ENCODE measurements at places on chromosomes 1 and 21.

GRCh38 chr1:223802602-223803001 lies 43.1 kb downstream of the TP53BP2 start:
- no peak overlapping the region for H3K27ac ChIP-seq
- no peak overlapping the region for H3K4me3 ChIP-seq
- H3K36me3 ChIP-seq, result peaks cover 32% of the 10 kb centered on the region

- no peaks in the 10 kb centered on the region for H3K4me1 ChIP-seq
- no peaks in the 10 kb centered on the region for H3K36me3 ChIP-seq
- H3K27ac ChIP-seq, result no peak overlapping the region
- H3K27me3 ChIP-seq, result peaks cover 20% of the 10 kb centered on the region
- no peak overlapping the region for H3K4me3 ChIP-seq
- DNase-seq, result no peak
Observed at GRCh38 chr21:40386981-40387747, 459.8 kb downstream of the DSCAM start.

DNA sequence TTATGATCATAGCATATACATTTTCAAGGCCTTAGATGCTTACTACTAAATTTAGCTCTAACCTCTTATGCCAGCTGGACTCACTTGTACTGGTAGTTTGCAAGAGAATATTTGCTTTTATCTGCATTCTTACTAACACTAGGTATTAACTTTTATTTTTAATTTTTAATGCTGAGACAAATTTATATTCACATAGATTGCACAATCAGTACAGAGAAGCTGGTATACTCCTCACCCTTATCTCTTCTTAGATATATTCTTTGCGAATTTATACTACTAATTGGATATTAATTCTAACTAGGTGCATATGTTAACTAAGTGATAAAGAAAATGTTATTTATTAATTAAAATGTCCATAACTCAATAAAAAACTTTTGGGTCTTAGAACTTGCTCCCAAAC lies 561.8 kb upstream of the PRMT6 start:
- H3K36me3 ChIP-seq, result no peaks in the 10 kb centered on the region
- H3K4me1 ChIP-seq, result no peaks in the 10 kb centered on the region
- H3K4me3 ChIP-seq, result no peak overlapping the region
- H3K27me3 ChIP-seq, result no peaks in the 10 kb centered on the region

DNA sequence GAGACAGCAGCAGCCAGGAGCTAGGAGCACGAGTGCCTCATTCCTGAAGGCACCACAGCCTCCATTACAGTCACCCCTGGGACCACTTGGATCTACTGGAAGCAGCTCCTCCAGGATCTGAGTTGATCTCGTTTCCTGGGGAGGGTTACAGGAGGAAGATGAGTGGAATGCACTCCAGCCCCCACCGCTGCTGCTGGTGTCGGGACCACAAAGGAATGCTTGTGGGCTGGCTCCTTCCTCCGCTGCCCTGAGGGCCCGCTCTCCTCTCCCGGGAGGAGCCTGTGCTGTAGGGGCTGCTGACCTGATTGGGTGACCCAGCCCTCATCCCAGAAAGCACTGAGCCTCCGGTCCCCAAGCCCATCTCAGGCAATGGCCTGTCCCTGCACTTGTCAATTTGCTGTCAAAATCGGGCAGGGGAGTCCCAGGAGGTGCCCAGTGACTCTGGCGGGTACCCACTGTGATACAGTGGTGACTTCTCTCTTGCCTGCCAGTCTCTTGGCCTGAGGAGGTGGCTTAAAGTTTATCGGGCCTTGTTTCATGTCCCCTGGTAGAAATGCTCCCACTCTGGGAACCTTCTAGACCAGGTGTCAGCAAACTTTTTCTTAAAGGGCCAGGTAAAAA lies 23.1 kb downstream of the IL10RB start:
- peaks cover 21% of the 10 kb centered on the region for H3K36me3 ChIP-seq
- H3K27ac ChIP-seq, result no peak overlapping the region
- DNase-seq, result no peak
- H3K4me1 ChIP-seq, result peaks cover 19% of the 10 kb centered on the region
- H3K27me3 ChIP-seq, result no peaks in the 10 kb centered on the region

DNA sequence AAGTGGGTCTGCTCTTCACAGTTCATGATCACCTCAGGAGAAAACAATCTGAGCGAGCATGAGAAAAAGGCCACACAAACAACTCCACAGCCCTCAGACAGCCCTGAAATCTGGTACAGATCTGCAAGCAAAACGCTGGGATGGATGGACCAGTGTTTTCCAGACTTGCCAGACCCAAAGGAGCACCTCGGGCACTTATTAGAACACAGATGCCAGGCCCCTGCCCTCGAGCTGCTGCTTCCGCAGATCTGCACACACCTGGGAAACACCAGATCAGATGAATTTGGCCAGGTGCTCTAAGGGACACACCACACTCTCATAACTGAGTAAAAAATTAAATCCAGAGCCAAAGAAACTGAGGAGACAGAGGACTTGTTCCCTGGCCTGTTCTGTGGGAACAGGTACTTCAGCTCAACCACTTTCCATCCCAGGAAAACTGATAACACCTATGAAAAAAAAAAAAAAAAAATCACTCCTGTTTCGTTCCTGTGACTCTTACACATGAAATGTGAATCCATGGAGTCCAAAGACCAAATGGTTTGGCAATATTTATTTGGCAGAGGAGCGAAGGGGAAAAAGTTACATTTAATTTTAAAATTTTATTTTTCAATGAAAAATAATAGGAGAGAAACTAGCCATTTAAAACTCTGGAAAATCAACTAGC lies 202.9 kb upstream of the ESRRG start:
- H3K27me3 ChIP-seq, result no peaks in the 10 kb centered on the region
- no peak overlapping the region for H3K4me3 ChIP-seq
- H3K36me3 ChIP-seq, result no peaks in the 10 kb centered on the region

GRCh38 chr1:11674488-11674887 lies 6.5 kb downstream of the MAD2L2 start:
- H3K4me3 ChIP-seq, result no peak overlapping the region
- peaks cover 4% of the 10 kb centered on the region for H3K36me3 ChIP-seq
- no peak overlapping the region for H3K27ac ChIP-seq
- H3K27me3 ChIP-seq, result no peaks in the 10 kb centered on the region
- DNase-seq, result no peak

- H3K27ac ChIP-seq, result no peak overlapping the region
- DNase-seq, result no peak
- peaks cover 15% of the 10 kb centered on the region for H3K4me1 ChIP-seq
- H3K36me3 ChIP-seq, result peaks cover 6% of the 10 kb centered on the region
Observed at GRCh38 chr1:43937179-43937865, 3.7 kb downstream of the ARTN start.

DNA sequence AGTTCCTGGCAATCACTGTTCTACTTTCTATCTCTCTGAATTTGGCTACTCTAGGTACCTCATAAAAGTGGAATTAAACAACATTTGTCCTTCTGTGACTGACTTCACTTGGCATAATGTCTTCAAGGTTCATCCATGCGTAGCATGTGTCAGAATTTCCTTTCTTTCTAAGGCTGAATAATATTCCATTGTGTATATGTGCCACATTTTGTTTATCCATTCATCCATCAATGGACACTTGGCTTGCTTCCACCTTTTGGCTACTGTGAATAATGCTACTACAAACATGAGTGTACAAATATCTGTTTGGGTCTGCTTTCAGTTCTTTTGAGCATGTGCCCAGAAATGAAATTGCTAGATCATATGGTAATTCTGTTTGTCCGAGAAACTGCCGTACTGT lies 14.7 kb downstream of the CACHD1 start:
- no peak for DNase-seq
- H3K27ac ChIP-seq, result no peak overlapping the region
- no peak overlapping the region for H3K4me3 ChIP-seq
- no peaks in the 10 kb centered on the region for H3K36me3 ChIP-seq
- H3K4me1 ChIP-seq, result peaks cover 14% of the 10 kb centered on the region

DNA sequence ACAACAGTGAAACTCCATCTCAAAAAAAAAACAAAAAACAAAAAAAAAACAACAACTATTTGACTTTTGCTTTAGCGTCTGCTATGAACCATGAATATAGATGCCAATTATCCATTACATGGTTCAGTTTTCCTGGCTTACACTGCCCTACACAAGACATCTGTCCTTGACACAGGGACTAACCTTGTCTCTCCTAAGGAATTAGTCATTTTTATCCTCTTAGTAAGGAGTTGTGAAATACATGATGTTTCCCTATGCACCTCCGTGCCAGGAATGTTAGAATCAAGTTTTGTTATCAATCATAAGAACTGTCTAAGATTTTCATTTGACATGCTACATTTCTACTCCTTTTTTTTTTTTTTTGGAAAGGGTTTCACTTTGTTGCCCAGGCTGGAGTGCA lies 241.8 kb downstream of the KIF26B start:
- no peaks in the 10 kb centered on the region for H3K36me3 ChIP-seq
- no peak overlapping the region for H3K27ac ChIP-seq
- no peak overlapping the region for H3K4me3 ChIP-seq
- H3K27me3 ChIP-seq, result peaks cover 4% of the 10 kb centered on the region
- DNase-seq, result no peak

- peak within 1 kb of the TSS; percentile 99 for H3K27ac ChIP-seq
- no peaks in the 10 kb centered on the region for H3K27me3 ChIP-seq
- H3K36me3 ChIP-seq, result peaks cover 66% of the 10 kb centered on the region
- peak; percentile 92 for DNase-seq
- peak within 1 kb of the TSS; percentile 91 for H3K4me3 ChIP-seq
- H3K4me1 ChIP-seq, result peaks cover 82% of the 10 kb centered on the region
Observed at GRCh38 chr1:26279456-26280332, at the start of gene SH3BGRL3. Gene SH3BGRL3, plus strand, starts transcription at chr1:26280086. Its CDS starts 70 bp downstream, at chr1:26280156.

- no peaks in the 10 kb centered on the region for H3K27me3 ChIP-seq
- H3K4me1 ChIP-seq, result no peaks in the 10 kb centered on the region
- H3K36me3 ChIP-seq, result no peaks in the 10 kb centered on the region
Observed at GRCh38 chr1:189084811-189085210, 1392.9 kb downstream of the BRINP3 start.

- H3K4me1 ChIP-seq, result peaks cover 4% of the 10 kb centered on the region
- no peak for DNase-seq
- H3K27me3 ChIP-seq, result peaks cover 8% of the 10 kb centered on the region
- no peak overlapping the region for H3K4me3 ChIP-seq
- H3K27ac ChIP-seq, result no peak overlapping the region
Observed at GRCh38 chr1:244952940-244953339, 88.6 kb upstream of the HNRNPU start.

- H3K4me3 ChIP-seq, result no peak overlapping the region
- H3K36me3 ChIP-seq, result peaks cover 4% of the 10 kb centered on the region
- no peaks in the 10 kb centered on the region for H3K27me3 ChIP-seq
- no peak overlapping the region for H3K27ac ChIP-seq
Observed at GRCh38 chr1:203898458-203899352, 37.3 kb downstream of the SNRPE start.

DNA sequence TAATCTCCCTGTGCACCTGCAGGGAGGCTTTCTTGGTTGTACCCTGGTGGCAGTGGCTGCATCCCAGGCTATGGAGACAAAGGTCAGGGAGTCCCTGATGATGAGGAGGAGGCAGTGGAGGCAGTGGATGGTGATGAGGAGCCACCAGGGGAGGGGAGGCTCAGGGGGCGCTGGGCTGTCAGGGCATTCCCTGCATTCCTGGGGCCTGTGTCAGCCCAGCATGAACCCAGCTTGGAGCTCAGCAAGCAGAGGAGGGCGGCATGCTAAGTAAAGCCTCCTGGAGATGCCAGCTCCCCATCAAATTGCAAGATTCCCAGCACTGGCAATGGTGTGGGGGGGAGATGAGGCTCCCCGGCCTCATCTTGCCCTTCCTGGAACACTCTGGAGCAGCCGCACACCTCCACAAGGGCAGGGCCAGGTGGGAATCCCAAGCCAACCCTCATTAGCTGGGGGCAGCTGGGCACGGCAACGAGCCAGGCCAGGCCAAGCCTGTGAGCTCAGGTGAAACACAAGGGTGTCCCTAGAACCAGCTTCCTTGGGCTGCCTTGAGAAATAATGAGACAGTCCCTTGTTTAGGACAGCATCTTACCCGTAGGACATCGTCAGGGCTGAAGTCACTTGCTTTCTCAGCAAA lies 469.5 kb downstream of the MATN1 start:
- no peaks in the 10 kb centered on the region for H3K36me3 ChIP-seq
- no peak overlapping the region for H3K27ac ChIP-seq
- H3K27me3 ChIP-seq, result peaks cover 26% of the 10 kb centered on the region
- H3K4me3 ChIP-seq, result no peak overlapping the region
- no peaks in the 10 kb centered on the region for H3K4me1 ChIP-seq
- DNase-seq, result no peak

DNA sequence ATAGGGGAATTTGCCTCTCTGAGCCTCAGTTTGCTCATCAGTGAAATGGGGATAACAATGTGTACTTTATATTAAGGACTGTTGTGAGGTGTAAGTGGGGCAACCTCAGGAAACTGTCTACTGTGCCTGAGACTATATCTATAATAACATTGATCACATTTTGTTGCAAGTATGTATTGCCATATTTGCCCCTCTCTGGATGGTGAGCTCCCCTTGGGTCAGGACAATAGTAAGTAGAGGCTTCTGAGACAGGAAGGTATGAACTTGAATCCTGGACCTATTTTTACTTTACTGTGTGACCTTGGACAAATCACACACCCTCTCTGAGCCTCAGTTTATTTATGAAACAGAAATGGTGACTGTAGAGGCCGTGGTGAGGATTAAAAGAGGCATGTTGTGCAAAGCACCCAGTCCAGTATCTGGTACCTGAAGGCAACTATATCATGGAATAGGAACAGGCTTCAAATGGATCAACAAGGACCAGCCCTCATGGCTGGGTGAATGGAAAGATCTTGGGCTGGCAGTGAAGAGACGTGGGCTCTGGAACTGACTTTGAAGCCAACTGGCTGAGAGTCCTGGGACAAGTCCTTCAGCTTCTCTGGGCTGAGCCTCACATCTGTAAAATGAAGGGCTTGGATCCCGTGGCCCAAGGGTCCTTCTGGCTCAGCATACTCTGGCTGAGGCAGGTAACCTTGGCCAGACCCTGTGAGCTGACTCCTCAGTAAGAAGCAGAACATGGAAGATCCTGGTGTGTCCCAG lies 35.0 kb upstream of the ID3 start:
- no peak overlapping the region for H3K4me3 ChIP-seq
- H3K4me1 ChIP-seq, result peaks cover 81% of the 10 kb centered on the region
- no peak for DNase-seq
- H3K36me3 ChIP-seq, result no peaks in the 10 kb centered on the region
- H3K27me3 ChIP-seq, result no peaks in the 10 kb centered on the region

DNA sequence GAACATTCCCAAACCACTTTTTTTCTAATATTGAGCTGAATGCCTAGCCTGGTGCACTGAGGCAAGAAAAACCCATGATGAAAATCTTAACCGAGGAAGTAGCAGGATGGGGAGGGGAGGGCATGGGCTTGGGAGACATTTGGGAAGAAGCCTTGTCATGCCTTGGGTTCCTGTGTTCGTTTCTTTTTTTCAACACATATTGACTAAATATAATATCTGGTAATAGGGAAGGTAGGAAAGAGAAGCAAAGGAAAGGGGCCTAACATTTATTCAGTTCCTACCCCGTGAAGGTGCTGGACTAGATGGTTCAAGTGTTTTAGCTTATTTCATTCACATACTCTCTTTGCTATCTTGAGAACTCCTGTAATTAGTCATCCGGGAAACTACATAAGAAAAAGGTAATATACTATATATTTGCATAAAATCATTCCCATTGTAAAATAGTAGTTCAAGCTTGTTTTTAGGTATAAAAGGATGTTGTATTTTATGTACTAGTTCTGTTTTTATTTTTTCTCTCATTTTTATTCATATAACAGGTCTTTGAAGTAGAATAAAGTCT lies 62.1 kb downstream of the ST3GAL3 start:
- no peaks in the 10 kb centered on the region for H3K27me3 ChIP-seq
- H3K4me1 ChIP-seq, result peaks cover 6% of the 10 kb centered on the region
- H3K36me3 ChIP-seq, result peaks cover under 1% of the 10 kb centered on the region
- H3K27ac ChIP-seq, result no peak overlapping the region

GRCh38 chr1:93899543-93900207 lies 9.6 kb downstream of the GCLM start:
- peaks cover 12% of the 10 kb centered on the region for H3K4me1 ChIP-seq
- no peak for DNase-seq
- H3K27me3 ChIP-seq, result no peaks in the 10 kb centered on the region
- no peak overlapping the region for H3K4me3 ChIP-seq
